ENCODE measurements at places on chromosomes 13 and 19.

DNA sequence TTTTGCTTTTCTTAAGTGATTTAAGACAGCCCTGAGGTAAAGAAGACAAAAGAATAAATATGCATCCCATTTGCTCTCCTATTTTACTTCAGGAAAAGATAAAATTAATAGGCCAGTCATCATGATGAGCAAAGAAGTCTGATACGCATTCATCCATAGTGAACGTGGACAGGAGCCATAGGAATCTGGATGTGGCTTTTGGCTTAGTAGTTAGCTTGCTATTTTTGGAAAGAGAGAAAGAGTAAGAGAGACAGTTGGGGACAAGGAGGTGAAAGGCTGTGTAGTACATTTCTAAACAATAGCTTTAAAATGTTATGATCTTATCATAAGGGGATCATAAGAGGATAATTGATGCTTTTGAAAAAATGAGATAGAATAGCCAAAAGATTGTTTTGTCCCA lies 545.2 kb downstream of the IRS2 start:
- DNase-seq: no peak

DNA sequence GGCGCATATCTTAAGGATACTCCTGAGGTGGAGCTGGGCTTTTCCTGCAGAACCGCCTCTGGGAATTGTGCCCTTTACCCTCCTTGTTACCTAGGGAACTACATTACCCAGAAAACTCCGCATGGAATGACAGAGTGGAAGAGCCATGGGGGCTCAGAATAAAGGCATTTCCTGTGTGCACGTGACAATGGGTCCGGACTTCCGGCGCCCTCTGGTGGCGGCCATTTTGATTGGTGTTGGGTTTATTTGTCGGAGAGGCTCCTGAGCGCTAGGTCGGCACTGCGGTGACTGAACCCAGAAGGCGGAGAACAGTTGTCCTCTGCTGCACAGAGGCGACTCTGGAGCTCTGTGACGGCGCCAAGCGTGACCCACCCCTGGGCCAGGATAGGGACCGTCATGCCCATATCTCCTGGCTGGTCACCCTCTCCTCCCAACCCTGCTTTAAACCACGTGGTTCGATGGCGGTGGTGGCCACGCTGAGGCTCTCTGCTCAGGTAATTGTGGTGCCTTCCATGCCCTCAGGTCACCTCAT lies at the start of gene ZNF587B:
Gene ZNF587B (plus strand): TSS at position 229 of the 532 bp plus-strand sequence. CDS start 230 bp downstream, at position 459.
- DNase-seq: peak; percentile 51

DNA sequence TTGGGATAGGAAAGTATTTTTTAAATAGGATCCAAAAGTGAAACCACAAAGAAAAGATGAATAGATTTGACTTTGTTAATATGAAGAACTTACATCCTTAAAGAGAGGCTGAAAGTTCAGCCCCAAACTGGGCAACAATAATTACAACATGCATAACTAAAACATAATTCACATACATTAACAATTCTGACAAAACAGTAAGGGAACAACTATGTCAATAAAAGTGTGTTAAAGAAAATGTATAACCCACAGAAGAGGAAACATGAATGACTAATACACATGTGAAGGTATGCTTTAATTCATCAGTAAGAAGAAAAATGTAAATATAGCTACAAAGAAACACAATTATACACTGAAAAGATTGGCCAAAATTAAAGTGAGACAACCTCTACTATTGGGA lies 1597.6 kb upstream of the MIR17HG start:
- no peak for DNase-seq

- DNase-seq: no peak
These were observed 4.0 kb downstream of the PNKP start for GRCh38 chr19:49863254-49863934.

- DNase-seq: no peak
These were observed 139.4 kb upstream of the TSC22D1 start for GRCh38 chr13:44715287-44716230.

DNA sequence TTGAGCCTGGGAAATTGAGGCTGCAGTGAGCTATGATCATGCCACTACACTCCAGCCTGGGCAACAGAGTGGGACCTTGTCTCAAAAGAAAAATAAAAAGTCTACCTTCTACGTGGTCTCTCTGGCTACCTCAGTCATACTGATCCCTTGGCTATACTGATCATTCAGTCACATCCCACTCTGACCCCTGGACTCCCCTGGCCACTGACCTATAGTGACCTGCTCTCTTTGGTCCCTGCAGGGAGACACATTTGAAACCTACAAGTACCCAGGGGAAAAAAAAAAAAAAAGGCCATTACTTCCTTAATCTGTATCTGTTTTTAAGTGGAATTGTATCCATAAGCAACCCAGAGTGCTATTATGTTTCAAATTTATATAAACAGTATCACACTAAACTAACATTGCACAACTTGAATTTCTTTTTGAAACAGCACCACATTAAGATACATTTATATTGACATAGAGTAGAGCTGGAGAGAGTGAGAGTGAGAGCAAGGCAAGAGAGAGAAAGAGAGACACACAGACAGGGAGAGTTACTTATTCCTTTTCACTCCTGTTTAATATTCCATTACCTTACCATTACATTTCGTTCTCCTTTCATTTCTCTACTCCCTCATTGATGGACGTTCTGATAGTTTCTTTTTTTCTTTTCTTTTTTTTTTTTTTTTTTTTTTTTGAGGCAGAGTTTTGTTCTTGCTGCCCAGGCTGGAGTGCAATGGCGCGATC lies 23.7 kb upstream of the CERS4 start:
- no peak for DNase-seq

GRCh38 chr19:28948026-28948425 lies 264.9 kb downstream of the UQCRFS1 start:
- no peak for DNase-seq

- peak; percentile 68 for DNase-seq
These were observed 47.6 kb upstream of the MAP3K10 start for GRCh38 chr19:40143612-40144011.

- no peak for DNase-seq
These were observed 13.5 kb upstream of the PLA2G4C start for GRCh38 chr19:48123907-48124651.

- DNase-seq: no peak
These were observed 25.1 kb downstream of the AP1M1 start for GRCh38 chr19:16222806-16223205.

- DNase-seq: peak; percentile 89
These were observed 8.8 kb downstream of the FXYD3 start for GRCh38 chr19:35124098-35125060.

All from CD4-positive, alpha-beta T cell treated with Interleukin-21 for 1 hour (primary cell).